Activated CD4-positive, alpha-beta T cell treated with anti-CD3 and anti-CD28 coated beads for 24 hours (primary cell): ENCODE measurements at places on chromosomes 1 and 21.

DNA sequence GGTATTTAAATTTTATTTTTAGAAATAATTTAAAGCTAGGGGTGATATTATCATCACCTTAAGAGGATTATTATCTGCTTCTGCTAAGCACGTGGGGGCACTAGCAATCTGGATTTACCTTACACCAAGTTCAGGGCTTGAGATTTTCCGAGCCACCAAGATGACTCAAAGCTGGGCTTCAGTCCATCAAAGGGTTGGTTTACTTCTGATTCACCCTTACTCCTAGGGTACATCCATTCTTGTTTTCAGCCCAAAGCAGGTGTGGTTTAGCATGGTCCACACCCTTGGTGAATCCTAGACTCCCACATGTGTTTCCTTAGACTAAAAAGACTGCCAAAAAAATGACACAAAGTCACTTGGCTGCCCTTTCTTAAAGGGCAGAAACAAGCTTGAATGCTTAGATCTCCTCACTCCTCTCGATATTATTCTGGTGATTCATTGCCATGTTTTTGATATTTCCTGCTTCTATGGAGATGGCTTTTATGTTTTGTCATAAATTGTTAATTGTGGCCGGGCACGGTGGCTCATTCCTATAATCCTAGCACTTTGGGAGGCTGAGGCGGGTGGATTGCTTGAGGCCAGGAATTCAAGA lies 9.8 kb upstream of the PRSS38 start:
- DNase-seq: no peak

DNA sequence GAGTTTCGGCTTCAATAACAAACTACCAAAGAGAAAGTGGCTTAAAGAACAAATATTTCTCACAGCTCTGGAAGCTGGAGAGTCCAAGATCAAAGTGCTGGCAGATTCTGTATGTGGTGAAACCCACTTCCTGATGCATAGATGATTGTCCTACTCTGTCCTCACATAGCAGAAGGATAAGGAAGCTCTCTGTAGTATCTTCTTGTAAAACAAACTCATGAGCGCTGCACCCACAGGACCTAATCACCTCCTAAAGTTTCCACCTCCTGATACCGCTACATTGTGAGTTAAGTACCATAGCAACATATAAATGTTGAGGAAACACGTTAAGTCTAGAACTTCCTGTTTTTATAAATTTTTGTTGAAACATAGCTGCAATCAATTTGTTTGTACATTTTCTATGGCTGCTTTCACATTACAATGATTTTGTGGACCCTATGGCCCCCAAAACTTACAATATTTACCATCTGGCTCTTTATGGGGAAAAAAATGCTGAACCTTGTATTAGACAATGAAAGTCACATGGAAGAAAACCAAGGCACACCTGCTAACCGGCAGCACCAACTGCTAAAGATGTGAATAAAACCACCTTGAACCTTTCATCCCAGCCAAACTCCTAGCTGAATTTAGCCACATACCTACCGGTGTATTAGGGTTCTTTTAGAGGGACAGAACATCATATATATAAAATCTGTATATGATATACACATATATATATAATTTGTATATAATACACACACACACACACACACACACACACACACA lies 1423.4 kb downstream of the NCAM2 start:
- no peak for DNase-seq

DNA sequence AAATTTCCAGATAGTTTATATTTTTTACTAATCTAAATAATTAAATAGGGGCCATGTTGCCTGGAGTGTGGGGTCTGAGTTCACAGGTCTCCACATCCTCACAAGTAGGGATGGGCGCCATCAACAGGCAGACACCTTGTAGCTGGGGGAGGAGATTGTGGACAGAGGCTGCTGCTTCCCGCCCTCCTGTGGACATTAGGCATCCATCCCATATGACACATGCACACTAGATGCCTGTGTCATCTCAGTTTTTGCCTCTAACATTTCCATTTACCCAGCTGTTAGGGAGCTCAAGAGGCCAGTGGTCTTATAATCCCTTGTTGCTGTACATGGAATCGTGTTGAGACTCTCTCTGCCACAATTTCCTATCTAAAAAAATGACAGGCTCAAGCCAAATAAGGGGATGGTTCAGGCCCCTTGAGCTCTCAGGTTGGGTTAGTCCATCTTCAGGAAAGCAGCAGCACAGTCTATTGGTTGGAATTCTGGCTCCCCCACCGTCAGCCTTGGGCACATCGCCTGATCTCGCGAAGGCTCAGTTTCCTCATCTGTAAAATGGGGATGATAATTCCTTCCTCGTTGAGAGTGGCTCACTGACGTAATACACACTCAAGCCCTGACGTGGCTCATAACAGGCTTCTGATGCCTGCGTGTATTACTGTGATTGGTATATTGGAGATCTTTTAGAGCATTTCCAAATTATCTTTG lies 13.6 kb downstream of the LHX4 start:
- no peak for DNase-seq

DNA sequence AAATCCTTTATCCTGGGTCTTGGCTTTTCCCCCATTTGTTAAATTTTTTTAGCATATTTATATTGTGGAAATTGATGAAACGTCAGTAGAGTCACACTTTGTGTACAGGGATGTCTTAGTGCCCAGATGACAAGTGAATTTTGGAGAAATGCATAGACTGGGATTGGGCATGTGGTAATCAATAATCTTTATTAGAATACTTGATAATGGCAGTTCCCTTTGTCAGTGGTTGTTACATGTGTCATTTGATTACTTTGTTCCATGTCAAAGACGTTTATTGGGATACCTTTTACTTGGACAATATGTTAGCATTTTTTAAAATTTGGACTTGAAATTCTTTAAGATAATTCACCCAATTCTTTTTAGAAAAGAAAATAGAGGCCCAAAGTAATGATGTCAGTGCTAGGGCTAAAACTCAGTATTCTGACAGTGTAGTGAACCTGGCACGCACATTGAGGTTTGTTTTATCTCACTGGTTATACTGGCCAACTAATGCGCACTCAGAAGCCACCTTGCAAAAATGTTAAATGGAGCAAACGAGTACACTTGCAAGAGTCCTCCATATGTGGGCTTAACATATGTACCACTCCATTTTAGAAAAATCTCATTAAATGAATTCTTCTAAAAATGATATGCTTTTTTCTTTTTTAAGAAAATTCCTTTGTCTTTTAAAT lies 9.2 kb downstream of the PRPF38B start:
- DNase-seq: no peak

DNA sequence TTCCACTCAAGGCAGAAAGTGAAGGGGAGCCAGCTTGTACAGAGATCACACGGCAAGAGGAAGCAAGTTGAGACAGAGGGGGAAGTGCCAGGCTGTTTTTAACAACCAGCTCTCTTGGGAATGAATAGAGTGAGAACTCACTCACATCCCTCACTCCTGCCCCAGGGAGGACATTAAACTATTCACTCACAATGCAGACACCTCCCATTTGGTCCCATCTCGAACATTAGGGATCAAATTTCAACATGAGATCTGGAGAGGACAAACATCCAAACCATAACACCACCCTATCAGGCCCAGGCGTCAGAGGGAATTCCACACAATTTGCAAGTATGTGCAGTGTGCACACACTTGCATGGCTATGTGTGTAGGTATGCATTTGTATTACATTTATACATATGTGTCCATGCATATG lies 62.7 kb downstream of the DMAP1 start:
- DNase-seq: no peak

DNA sequence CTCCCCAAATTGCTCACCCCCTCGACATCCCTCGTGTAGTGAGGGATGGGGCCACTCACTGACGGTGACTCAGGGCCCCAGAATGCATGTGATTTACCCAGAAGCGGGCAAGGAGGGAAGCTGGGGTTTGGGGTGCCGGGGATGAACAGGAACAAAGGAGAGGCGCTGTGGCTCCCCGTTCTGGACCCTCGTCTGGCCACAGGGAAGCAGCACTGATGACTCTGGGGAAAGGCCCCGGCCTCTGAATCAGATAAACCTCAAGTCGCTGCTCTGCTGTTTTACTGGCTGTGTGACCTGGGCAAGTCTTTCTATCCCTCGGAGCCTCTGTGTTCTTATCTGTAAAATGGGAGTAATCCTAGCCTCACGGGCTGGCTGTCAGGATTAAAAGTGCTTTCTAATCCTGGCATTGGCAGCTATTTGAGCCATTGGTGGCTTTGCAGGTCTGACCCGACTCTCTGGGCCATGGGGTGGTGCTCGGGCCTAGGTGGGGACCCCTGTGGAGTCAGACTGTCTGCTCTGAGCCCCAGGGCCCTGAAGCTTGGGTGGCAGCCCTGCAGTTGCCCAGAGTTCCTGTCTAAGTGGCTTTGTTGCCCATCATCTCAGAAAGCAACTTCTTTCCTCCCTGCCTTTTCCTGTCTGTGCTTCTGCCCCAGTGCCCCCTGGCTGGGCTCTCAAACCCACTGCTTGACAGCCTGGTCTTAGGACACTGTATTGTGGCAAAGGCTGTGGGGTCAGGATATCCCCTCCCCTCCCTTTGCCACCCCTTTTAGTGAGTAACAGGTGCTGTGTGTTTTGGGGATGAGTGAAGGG lies 5.5 kb downstream of the TNFRSF1B start:
- DNase-seq: no peak

DNA sequence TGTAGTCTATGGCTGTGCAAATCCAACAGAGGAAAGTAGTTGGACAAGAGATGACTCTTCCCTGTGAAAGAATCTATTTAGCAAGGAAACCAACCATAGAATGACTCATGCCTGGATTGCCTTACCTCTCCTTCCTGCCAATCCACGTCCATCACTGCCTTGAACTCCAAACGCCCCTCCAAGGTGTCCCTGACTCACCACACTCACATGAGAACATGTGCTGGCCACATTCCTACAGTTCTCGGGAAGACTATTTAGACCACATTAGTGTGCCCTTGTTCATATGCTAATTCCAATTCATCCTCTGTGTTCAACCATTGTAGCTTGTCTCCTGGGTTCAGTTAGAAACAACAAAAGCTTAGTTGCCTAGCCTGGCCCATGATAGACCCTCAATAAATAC lies 157.3 kb downstream of the SLC30A10 start:
- no peak for DNase-seq

DNA sequence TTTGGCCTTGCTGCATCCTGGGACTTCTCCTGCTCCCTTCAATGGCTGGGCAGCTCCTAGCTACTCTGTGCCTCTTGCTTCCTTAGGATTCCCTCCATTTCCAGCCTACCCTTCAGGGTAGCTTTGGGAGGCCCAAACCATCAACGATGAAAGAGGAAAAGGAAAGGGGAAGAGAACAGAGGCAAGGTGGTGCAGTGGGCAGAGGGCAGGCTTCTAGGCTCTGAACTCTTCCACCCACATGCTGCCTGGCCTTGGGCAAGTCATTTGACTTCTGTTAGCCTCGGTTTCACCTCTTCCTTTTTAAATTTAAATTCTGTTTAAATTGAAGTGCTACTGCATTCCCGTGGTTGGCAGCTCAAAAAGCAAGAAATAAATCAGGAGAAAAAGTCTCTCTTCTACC lies 5.7 kb upstream of the PPM1J start:
- DNase-seq: no peak

GRCh38 chr21:38424305-38425019 lies 73.8 kb downstream of the ERG start:
- no peak for DNase-seq

DNA sequence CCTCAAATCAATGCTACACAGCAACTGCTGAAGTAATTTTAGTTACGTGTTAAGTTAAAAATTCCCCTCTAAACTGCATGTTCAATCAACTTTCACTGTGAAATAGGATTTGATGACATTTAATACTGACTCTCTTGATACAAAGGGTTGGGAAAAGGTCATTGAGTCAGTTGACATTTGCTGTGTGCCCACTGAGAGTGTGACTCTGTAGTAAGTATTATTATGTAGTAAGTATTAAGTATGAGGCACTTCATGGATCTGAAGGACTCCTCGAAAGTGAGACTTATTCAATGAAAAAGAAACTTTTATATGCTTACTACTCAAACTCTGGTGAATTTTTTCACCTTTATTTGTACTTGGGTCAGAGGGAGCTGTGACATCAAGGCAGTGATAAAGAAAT lies 83.1 kb upstream of the S1PR1 start:
- no peak for DNase-seq

DNA sequence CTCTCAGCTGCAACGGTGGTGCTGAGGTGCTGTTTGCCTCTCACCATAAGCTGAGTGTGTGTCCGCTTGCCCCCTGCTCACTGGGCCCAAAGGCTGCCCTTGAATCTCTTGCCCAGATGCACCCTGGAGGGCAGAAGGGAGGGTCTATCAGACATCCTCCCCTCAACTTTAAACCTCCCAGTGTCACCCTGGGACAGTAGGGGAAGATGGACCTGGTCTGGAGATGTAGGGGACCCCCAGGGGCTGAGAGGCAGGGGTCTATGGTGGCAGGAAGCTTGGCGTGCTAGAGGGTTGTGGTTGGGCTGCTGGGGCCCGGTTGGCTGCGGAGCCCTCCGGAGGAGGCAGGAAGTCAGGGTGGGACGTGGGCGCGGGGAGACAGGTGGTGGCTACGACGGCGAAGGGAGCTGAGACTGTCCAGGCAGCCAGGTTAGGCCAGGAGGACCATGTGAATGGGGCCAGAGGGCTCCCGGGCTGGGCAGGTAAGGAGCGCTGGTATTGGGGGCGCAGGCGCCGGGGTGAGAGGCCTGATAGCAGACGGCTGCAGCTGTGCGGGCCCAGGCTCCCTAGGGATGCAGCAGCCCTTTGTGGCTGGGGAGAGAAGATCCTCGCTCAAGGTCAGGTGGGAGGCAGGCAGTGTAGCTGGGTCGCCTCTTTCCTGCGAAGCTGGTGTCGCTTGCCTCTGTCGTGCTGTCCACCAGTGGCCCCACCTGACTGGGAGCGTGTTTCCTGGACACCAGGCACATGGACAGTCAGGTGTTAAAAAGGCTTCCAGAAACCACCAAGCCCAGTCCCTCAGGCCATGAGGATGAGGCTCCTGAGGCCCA lies at the start of gene LCK:
TSS of gene LCK (plus strand) at position 373 of the 824 bp plus-strand sequence. CDS start 23,065 bp downstream, outside the sequence.
- peak; percentile 56 for DNase-seq

DNA sequence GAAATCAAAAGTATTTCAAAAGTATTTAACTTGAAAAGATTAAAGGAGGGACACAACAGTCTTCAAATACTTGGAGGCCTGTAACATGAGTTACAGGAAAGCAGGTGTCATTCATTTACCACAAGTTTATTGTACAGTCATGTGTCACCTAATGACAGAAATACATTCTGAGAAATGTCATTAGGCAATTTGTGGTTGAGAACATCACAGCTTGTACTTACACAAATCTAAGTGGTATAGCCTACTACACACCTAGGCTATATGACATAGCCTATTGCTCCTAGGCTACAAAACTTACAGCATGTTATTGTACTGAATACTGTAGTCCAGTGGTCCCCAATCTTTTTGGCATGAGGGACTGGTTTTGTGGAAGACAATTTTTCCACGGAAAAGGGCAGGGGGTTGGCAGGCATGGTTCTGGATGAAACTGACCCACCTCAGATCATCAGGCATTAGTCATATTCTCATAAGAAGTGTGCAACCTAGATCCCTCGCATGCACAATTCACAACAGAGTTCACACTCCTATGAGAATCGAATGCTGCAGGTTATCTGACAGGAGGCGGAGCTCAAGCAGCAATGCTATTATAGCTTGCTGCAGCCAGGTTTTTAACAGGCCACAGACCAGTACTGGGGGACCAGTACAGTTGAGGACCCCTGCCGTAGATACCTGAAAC lies 25.0 kb upstream of the PHTF1 start:
- DNase-seq: no peak
